ENCODE measurements at places on chromosomes 2 and 18.

- peak; percentile 14 for DNase-seq
These were observed 25.0 kb upstream of the MSGN1 start for GRCh38 chr2:17791121-17791816.

- DNase-seq, result no peak
These were observed 13.6 kb upstream of the TTR start for GRCh38 chr18:31578126-31578525.

DNA sequence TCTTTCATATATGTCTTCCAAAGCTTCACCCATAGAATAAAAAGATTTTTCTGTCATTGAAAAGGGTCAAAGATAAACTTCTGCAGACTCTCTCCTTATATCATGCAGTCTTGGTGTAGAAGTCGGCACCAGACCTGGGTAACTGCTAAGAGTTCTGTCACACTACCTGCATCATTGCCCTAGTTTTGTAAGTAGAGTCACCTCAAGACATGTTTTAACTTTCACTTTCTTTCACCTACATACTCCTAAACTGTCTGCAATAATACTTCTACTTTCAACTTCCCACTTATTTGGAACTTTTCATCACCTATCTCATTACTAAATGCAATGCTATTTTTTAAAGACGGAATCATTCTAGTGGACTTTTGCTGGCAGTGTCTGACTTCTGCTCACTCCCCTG, 475.6 kb upstream of the VRK2 start:
- no peak for DNase-seq

DNA sequence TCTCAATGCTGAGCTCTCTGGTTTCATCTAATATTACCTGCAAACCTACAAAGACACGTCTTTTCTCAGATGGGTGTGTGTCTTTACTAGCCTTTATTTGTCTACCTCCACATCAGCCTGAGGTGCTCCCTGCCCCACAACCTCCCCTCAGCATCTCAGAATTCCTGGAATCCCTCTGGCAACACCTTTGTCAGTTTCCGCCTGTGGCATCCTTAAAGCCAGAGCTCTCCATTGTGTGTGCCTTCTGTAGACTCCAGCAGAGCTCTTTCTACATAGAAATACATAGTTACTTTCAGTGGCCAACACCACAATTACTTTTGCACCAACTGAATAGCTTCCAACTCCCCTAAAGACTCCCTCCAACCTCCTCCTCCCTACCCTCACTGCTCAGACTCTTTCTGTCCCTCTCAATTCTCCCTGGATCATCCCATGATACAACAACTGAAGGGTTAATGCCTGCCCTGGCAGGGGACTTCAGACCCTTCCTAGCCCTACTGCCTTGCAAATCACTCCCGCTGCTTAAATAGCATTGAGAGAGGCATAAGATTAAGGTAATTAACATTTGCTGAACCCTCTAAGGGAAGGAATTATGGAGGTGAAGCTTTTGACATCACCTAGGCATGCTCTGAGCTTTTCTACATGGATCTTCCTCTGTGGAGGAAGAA, 39.6 kb upstream of the RMDN2 start:
- no peak for DNase-seq

DNA sequence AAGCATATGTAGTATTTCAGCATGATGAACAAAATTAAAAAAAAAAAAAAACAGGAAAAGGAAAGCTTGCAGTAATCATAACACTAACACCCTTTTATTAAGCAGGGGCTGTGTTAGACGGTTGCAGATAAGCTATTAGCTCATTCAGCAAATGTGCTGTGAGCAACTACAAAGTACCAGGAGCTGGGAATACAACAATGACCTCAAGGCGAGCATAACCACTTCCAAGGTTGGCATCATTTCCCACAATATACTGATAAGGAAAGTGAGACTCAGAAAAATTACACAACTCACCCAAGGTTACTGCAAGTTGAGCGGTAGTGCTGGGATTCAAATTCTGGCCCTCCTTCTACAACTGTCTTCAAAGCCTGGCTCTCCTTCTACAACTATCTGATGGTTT, 38.2 kb upstream of the ACTR3 start:
- DNase-seq, result no peak

GRCh38 chr2:101175991-101176390, 24.8 kb upstream of the TBC1D8 start:
- DNase-seq, result no peak
